ENCODE measurements at places on chromosomes 4 and X. TPM values are rescaled to one million over a fixed set of nuclear protein-coding genes. Genes with fewer than 3 reads are reported as not detected.

GRCh38 chrX:44585866-44586265 is 43.2 kb upstream of the FUNDC1 start:
- no peak for DNase-seq
- no peaks in the 10 kb centered on the region for H3K27me3 ChIP-seq
- no peak overlapping the region for H3K4me3 ChIP-seq
- no peak overlapping the region for H3K27ac ChIP-seq

GRCh38 chr4:52997132-52997416 is 135.0 kb downstream of the RASL11B start:
- H3K36me3 ChIP-seq: no peaks in the 10 kb centered on the region
- no peak for DNase-seq
- no peaks in the 10 kb centered on the region for H3K27me3 ChIP-seq
- H3K4me1 ChIP-seq: peaks cover 29% of the 10 kb centered on the region
- H3K4me3 ChIP-seq: no peak overlapping the region

GRCh38 chr4:39047681-39048080 is 14.4 kb upstream of the KLHL5 start:
- no peak overlapping the region for H3K4me3 ChIP-seq
- H3K27me3 ChIP-seq: no peaks in the 10 kb centered on the region
- DNase-seq: no peak
- H3K27ac ChIP-seq: no peak overlapping the region
- peaks cover 66% of the 10 kb centered on the region for H3K4me1 ChIP-seq
- H3K36me3 ChIP-seq: no peaks in the 10 kb centered on the region

DNA sequence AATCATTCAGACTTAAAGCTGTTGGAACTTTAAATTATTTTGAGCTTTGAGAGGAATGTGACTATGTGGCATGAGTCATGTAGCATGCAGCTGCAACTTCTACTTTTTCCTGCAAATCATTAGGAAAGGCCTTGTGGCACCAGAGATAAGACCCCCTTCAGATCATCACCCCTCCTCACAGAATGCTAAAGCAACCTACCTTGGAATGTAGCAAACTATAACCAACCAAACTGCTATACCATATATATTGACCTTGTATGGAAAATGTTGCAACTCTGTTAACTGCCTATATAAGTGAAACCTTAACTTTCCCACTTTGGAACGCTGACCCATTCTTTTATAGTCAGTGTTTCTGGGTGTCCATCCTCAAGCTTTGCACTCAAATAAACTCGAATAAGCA is 32.0 kb downstream of the ATXN3L start:
- H3K27ac ChIP-seq: no peak overlapping the region
- H3K36me3 ChIP-seq: no peaks in the 10 kb centered on the region
- H3K4me3 ChIP-seq: no peak overlapping the region
- no peaks in the 10 kb centered on the region for H3K4me1 ChIP-seq

Gene SSX2
- not detected for total RNA-seq

Measured in heart right ventricle (tissue), 16 donors.